ENCODE measurements at places on chromosomes 13 and 19. TPM values are rescaled to one million over a fixed set of nuclear protein-coding genes. Genes with fewer than 3 reads are reported as not detected.

Gene WDFY2
- polyA plus RNA-seq = 4.7 TPM

Gene ITM2B
- 1,479 TPM for polyA plus RNA-seq

Gene GGACT
- polyA plus RNA-seq = 4.9 TPM

Gene ZNF154
- 3.4 TPM for polyA plus RNA-seq

Gene RASGRP4
- polyA plus RNA-seq = not detected

Gene SHANK1
- not detected for polyA plus RNA-seq

Gene PSPN
- 0.91 TPM for polyA plus RNA-seq

Gene CNN1
- polyA plus RNA-seq = not detected

Gene SLC25A42
- 8.2 TPM for polyA plus RNA-seq

Gene ONECUT3
- not detected for polyA plus RNA-seq

Gene ZNF667
- 3.1 TPM for polyA plus RNA-seq

Gene ZNF492
- 0.32 TPM for polyA plus RNA-seq

Gene TEX101
- not detected for polyA plus RNA-seq

Gene KLF5
- 1.7 TPM for polyA plus RNA-seq

Gene TEKTIP1
- polyA plus RNA-seq = not detected

All from naive thymus-derived CD4-positive, alpha-beta T cell (primary cell).